ENCODE measurements at places on chromosomes 7 and 10.

- peak; percentile 8 for DNase-seq
Measured at GRCh38 chr7:73978661-73979563, 49.1 kb upstream of the ELN start.

GRCh38 chr10:61801484-61801883 is 100.0 kb upstream of the ARID5B start:
- no peak for DNase-seq

GRCh38 chr7:876972-877311 is 588 bp downstream of the GET4 start:
- DNase-seq, result no peak

- DNase-seq, result no peak
Measured at GRCh38 chr7:140060788-140061606, 1.8 kb downstream of the PARP12 start.

GRCh38 chr7:117152213-117153007 is 170.4 kb downstream of the WNT2 start:
- no peak for DNase-seq

GRCh38 chr10:14016011-14016536 is 314.6 kb downstream of the FRMD4A start:
- no peak for DNase-seq

DNA sequence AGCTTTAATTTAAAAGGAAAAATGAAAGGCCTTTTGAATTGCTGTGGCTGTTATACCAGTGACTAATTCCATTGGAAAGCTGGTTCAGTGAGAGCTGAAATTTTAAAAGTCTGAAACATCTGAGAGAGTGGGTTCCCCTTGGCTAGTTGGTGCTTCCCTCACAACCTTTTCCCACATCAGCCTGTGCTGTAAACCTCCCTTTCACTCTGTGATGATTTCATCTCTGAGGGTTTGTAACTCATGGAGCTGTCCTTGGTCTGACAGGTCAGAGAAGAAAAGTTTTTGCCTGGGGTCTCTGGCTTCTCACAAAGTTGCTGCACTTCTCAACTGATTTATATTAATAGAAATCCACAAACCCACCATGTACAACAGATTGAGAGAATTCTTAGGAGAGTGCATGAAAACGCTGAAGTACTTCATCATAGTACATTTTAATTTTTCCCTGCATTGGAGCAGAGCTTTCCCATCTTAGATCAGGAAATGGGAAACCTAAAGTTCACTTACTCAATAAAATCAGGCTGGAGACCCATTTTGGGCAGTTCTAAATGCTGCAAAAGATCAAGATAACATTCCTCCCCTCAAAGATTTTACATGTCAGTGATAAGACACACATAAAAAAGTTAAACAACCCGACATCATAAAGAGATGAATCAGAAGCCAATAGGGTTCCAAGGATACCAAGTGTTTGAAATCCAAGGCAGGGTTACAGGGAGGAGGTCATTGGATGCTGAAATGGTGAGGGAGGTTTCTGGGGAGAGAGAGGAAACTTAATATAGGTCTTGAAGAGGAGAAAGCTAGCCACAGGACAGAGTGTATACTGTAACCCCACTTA is 157.0 kb upstream of the MKLN1 start:
- DNase-seq, result no peak

DNA sequence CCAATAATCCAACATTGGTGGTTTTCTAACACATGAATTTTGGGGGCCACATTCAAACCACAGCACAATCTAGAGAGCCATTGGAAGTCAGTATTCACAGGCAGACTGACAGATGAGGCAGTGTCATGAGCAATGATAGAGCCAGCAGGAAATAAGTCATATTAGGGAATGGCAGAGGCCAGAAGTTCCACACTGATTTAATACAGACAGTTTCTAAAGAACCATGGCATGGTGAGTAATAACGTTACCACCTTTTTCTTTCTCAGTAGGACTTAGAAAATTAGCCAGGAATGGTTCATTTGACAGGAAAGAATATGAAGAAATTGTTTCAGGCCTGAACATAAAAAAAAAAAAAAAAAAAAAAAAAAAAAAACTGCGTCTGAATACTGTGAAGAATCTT is 210.3 kb downstream of the GPAM start:
- no peak for DNase-seq

DNA sequence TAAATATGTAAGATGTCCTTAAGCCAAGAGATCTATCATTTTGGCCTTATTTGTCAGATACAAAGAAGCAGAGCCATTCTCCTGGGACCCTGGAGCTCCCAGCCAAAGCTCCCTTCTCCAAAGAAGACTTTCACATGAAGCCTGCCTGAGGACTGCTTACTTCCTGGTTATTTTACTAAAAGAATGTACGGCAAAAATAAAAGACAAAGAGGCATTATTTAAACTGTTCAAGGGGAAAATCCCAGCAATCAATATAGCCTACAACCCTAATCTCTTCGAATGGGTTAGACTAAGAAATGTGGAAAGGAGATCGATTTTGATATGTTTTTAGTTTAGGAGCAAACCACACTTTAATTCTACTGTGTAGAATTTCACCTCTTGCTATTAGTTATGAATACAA is 237.9 kb upstream of the CTBP2 start:
- DNase-seq, result no peak

DNA sequence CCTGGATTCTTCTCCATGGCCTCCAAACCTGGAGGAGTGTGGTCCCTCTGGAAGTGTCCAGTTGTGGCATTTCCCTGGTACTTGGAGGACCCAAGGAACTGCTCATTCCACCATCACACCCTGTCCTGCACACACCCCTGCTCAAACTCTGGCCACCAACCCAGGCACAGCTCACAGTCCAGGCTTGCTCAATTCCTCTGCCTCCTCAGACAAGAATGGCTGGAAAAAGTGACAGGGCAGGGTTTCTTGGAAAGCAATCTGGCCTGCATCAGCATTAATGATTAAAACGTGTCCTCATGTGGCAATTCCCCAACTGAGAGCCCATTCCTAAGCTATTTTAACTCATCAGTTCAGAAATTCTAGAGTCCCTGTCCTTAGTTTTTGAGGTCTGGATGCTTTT is 17.2 kb upstream of the TPST1 start:
- DNase-seq, result no peak

- no peak for DNase-seq
Measured at GRCh38 chr7:91265693-91266066, 1.4 kb downstream of the FZD1 start.

DNA sequence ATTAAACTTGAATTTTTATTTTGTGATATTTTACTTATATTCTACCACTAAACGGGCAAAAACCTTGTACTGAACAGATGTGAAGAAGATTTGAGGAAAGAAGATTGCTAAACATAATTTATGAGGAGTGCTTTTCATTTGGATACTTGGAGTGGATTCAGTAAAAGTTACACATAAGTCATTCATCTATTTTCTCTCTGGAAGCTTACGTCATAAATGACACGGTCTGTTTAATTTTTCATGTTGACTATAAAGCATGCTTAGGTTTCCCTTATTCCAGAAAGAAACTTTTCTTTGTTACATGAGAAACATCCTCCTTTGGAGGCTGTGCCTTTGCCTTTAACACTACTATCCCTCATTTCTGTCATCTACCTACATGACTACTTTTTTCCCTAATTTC is 53.9 kb downstream of the TFEC start:
- no peak for DNase-seq

DNA sequence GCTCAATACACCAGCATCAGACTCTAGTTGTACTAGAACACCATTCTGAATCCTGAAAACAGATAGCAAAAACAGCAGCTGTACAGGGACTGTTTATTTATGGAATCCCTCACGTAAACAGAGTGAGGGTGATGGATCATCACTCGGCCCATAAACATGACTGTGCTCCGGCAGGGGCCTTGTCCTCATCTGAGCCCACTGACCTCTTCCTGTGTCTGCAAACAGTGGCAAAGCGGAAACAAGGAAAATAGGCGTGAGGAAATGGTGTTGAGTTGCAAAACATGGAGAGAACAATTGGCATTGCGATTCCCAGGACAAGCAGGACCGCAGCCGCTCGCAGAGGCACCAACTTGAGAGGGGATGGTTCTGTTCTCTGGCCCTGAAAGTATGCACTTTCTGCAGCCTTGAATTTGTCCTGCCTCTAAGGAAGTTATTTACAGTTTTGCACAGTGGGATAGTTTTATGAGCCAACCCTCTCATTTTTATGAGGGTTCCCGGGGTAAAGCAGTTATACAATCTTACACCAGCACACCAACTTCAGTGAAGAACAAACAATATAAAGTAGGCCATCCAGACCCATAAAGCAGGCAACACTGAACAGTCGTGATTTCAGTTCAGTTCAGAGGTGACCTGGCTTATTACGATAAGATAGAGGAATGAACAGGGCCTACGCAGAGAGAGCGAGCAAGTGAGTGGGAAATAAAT is 248.0 kb upstream of the FZD8 start:
- DNase-seq, result peak; percentile 6

DNA sequence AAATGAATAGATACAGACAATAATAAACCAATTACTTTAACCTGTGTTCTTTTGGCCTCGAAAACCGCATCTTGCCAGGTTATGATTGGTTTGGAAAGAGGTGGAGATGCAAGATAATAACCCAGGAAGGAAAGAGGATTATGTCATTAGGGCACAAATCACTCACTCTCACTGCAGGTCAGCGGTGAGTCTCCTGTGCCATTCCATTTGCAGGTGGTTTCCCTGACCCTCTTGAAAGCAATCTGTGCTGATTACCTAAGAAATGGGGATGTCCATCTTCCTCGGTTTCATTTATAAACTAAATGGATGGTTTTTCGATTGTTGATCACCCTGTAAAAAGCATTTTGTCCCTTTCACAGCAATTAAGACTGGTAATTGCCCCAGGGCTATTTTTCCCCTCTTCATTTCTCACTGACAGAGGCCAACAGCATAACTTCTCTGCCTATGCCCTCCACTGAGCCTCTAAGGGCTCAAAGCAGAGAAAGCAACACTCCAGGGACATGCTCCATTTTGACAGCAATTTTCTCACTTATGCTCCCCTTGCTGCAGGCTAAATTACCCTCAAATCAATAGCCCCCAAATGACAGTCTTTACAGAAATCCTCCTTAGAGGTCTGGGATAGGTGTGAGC is 257.5 kb downstream of the IPMK start:
- DNase-seq, result peak; percentile 36

GRCh38 chr10:129968853-129969183 is 4.7 kb upstream of the EBF3 start:
- DNase-seq, result peak; percentile 41

DNA sequence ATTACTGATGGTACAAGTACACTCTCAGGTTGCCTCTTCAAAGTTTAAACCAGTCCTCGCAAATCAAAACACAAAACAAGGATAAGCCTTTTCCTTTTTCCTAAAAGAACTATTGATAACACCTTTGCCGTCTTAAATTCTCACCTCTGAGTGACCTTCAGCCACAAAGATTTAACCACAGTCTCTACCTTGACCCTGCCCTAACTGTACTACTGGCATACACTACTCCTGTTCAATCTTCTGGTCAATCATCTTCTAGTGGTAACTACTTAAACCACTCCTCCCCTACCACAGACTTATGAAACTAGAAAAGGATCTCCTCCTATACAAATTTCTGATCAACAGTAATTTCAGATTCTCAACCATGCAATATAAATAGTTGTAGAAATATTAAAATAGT is 15.1 kb downstream of the UPF2 start:
- DNase-seq, result no peak

GRCh38 chr7:157515342-157516041 is 178.7 kb downstream of the DNAJB6 start:
- DNase-seq, result no peak

DNA sequence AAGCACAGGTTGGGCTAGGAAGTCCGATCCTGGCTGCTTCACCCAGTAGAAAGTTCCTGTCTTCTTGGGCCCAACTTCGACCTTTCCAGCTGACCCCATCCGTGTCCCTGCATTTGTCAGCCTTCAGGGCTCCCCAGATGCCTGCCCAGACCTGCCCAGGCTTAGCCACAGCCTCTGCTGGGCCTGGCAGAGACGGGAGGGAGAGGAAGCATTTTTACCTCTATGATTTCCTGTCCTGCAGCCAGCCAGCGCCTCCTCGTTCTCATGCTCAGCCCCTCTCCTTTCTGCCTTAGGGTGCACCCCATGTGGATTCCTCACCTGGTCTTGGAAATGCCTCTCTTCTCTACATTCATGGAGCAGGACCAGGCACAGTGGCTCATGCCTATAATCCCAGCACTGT is 3.7 kb downstream of the METTL27 start:
- no peak for DNase-seq

DNA sequence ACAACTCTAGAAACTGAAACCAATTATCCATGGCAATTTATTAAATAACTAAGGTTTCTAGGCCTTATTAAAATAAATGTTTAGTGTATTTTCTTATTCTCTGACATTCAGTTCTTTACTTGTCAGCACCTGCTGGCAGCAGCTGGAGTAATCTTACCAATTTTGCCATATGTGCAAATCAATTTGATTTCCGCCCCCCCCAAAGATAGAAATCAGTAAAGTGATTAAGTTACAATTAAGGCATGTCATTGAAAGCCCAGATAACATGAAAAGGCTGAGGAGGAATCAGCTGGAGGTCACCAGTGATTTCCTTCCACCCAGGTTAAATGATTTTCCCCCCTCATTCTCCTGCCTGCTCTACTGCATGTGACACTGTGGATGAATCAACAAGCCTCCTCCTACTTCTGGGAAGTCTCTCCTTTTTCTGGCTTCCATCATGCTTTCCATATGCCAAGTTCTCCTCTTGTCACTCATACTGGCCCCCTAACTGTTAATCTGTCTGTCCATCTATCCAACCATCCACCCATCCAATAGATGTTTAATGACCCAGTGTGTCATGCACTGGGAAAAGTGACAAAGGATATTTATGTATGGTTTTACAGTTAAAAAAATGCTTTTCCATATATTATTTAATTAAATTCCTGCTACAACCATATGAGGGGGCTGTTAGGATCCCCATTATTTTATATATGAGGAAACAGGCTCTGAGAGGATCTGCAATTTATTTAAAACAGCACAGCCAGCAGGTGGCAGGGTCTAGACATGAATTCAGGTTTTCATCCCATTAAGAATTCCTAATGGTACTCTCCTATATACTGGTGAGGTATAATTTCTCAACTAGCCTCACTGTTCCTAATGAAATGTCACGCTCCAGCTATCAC is 116.5 kb downstream of the ATXN7L1 start:
- DNase-seq, result peak; percentile 7

DNA sequence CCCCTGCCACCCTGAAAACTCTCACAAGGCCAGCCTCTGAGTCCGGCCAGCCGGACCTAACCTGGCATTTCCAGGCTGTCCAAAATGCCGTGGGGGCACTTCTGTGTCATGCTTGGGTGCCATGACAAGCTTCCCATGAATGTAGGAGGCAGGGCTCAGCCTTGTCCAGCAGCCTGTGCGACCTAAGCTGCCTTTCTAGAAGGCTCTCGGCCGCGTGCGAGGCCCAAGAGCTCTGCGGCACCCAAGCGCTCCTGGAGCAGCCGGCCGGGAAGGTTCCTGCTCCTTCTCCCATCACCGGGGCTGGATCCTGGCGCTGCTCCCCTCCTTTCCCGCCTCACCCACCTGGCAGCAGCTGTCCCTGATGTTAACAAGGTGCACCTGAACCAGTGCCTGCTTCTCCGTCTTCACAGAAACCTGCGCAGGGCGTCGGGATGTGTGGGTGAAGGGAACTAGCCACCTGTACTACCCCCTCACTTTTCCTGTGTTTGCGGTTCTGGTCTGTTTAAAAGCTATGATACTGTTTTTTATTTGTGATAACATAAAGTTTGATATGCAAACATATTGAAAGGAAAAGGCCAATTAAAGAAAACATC is 6.1 kb downstream of the GPER1 start:
- no peak for DNase-seq

GRCh38 chr10:938941-939678 is 7.6 kb upstream of the LARP4B start:
- no peak for DNase-seq

Measured in NCI-H748 treated with DMSO at 0.1 percent for 48 hours (cell line).